ENCODE measurements at places on chromosomes 12 and 14. TPM values are rescaled to one million over a fixed set of nuclear protein-coding genes. Genes with fewer than 3 reads are reported as not detected.

- no peak for DNase-seq
Observed at GRCh38 chr12:91052026-91052425, 5.8 kb downstream of the KERA start.

GRCh38 chr12:113891167-113891692 is 74.9 kb downstream of the RBM19 start:
- DNase-seq: no peak

DNA sequence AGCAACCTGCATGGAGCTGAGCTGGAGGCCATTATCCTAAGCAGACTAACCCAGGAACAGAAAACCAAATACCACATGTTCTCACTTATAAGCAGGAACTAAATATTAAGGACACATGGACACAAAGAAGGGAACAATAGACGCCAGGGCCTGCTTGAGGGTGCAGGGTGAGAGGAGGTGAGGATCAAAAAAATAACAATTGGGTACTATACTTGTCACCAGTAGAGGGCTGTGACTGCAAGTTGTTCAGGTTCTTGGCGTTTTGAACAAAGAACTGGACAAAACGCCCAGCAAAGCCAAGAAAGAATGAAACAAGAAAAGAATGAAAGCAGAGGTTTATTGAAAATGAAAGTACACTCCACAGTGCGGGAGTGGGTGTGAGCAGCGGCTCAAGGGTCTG is 208.5 kb upstream of the NEDD1 start:
- no peak for DNase-seq

GRCh38 chr12:88026196-88026595 is 3.0 kb downstream of the C12orf50 start:
- DNase-seq: no peak

- no peak for DNase-seq
Observed at GRCh38 chr12:63028951-63029350, 94.0 kb upstream of the PPM1H start.

GRCh38 chr14:77892890-77893484 is 93.1 kb downstream of the ADCK1 start:
- no peak for DNase-seq

The FOXN4 gene
- total RNA-seq: not detected

DNA sequence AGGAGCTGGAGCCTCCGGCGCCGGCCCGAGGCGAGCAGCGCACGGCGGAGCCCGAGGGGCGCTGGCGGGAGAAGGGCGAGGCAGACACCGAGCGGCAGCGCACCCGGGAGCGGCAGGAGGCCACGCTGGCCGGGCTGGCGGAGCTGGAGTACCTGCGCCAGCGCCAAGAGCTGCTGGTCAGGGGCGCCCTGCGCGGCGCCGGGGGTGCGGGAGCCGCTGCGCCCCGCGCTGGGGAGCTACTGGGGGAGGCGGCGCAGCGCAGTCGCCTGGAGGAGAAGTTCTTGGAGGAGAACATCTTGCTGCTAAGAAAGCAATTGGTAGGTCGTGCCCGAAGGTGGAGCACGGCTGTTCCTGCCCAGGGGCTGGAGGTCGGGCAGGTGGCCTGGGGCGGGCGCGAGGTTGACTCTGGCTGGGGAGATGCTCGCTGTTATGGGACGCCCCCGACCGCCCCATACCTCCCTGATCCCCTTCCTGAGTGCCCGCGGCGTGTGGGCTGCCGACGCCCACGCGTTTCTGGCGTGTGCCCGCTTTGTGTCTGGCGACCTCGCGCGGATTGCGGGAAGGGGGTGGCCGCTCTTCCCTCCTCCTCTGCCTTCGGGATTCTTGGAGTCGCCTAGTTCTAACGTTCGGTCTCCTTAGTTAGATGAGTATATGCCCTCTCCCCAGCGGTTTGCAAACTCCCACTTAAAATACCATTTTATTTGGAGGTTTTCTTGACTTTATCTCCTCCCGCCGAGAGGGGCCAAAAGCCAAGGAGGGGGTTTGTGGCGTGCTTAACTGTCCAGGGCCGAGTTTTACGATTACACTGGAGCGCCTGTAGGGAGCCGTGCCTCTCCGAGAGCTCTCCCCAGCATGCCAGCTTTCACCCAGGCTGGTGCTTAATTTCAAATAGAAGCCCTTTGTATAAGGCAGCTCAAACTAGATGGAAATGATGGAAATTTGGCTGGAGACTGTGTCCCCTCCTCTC is 752 bp downstream of the DACT1 start:
- DNase-seq: no peak

DNA sequence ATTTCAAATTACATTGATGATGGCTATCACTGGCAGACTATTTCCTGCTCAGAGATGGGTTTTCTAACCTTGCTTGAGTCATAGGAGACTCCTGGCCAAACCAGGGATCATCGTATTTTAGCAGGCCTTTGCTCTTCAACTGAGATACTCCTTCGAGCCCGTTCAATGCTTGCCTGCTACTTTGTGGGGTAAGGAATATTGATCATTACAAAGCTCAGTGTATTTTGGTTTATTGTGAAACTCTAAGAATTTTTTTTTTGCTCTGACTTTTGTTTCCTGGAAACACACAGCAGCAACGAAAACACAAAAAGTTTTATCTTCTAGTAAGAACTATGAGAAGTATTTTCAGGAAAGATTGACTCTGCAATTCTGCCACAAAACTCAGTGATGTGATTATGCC is 4.1 kb downstream of the GPRC5D start:
- no peak for DNase-seq

DNA sequence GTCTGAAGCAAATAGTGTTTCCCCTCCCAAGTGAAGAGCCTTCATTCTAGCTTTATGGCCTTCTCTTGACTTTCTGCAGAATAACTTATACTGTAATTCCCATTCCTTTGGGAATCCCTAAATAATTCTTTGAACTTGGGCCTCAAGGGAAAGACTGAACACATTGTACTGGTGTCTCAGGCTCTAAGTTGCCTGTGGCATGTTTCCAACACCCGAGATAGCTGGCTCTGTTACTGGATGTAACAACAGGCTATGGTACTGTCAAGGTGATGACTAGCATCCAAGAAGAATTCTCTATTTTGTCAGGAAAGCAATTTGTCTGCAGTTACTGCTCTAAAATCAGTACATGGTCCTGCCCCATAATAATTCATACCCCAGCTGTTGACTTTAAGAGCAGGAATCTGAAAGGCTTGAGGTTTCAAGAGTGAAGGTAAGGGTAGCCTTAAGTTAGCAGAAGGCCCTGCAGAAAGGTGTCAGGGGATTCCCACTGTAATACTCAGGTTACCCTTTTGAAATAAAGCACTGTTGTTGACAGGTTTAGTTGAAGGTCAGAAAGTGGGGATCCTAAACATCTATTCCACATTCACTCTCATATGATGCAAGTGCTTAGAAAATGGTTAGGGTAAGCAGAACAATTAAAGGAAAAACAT is 5.2 kb downstream of the GPX2 start:
- no peak for DNase-seq

DNA sequence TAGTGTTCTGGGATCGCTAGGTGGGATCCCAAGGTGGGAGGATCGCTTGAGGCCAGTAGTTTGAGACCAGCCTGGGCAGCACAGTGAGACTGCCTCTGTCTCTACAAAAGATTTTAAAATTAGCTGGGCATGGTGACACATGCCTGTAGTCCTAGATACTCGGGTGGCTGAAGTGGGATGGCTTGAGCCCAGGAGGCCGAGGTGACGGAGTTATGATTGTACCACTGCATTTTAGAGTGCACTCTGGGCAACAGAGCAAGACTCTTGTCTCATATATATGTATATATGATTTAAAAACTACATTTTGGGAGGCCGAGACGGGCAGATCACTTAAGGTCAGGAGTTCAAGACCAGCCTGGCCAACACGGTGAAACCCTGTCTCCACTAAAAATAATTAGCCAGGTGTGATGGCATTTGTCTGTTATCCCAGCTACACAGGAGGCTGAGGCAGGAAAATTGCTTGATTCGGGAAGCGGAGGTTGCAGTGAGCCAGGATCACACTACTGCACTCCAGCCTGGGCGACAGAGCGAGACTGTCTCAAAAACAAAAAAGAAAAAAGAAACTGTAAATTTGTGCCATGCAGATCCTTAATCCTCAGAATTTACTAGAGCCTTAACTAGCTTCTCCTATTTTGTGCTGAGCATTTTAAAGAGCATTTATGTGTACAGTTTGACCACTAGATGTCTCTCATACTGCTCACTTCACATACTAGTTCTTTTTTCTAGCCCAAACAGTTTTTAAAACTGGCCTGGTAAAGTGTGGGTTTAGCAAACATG is 114.8 kb downstream of the MON2 start:
- DNase-seq: no peak

- no peak for DNase-seq
Observed at GRCh38 chr12:21330682-21331253, 3.9 kb downstream of the SLCO1A2 start.

- DNase-seq: no peak
Observed at GRCh38 chr14:105074601-105075053, 9.4 kb upstream of the GPR132 start.

DNA sequence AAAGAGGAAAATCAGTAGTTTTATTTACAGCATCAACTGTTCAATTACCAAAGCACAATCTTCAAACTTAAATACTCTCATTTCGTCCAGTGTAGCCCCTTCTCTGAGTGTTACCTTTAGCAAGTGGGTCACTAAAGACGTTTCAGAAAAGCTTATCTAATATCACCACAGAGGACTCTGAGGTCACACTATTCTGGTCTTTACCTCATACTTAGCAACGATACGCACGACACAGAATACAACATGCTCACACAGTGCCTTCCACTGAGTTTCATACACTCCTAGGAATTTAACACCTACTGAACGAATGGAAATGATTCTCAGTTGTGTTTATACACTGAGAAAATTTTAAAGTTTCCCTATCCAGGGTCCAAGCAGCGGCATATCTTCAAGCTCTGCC is 2.0 kb downstream of the SYT10 start:
- no peak for DNase-seq

The NYNRIN gene
- 8.2 TPM for total RNA-seq

- no peak for DNase-seq
Observed at GRCh38 chr12:68673788-68674187, 13.0 kb upstream of the NUP107 start.

GRCh38 chr12:47207829-47208248 is 128.1 kb upstream of the AMIGO2 start:
- no peak for DNase-seq

GRCh38 chr14:29627137-29627536 is 300.5 kb downstream of the PRKD1 start:
- DNase-seq: no peak

The PPP2R5E gene
- total RNA-seq: 23.0 TPM

DNA sequence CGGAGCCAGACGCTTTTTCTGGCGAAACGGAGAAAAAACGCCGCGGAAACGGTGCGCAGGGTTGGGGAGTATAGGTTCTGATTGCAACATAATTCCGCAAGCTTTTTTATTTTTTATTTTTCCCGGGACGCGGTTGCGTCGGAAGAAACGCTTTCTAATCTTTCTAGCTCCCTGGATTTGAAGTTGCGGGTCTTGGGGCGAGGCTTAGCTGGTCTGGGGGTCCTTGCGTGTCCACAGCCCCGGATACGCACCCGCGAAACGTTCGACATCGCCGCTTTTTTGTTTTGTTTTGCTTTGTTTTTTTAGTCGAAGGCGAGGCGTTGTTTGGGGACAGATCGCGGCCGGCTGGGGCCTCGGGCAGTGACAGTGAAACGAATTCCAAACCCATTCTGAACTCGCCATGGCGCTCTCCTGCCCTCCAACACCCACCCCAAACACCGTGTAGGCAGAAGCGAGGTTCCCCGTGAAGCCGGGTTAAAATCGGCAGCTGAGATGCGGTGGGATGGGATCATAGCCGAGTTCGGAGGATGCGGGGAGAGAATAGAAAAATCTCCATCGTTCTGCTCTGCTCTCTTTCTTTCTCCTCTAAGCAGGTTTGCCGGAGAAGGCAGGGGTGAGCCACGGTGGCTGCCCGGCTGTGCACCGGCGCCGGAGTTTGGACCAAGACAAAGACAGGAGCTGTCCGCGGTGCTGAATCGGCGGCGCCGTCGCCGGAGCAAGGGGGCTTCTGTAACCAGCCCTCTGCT is 8.1 kb upstream of the LHX5 start:
- no peak for DNase-seq

DNA sequence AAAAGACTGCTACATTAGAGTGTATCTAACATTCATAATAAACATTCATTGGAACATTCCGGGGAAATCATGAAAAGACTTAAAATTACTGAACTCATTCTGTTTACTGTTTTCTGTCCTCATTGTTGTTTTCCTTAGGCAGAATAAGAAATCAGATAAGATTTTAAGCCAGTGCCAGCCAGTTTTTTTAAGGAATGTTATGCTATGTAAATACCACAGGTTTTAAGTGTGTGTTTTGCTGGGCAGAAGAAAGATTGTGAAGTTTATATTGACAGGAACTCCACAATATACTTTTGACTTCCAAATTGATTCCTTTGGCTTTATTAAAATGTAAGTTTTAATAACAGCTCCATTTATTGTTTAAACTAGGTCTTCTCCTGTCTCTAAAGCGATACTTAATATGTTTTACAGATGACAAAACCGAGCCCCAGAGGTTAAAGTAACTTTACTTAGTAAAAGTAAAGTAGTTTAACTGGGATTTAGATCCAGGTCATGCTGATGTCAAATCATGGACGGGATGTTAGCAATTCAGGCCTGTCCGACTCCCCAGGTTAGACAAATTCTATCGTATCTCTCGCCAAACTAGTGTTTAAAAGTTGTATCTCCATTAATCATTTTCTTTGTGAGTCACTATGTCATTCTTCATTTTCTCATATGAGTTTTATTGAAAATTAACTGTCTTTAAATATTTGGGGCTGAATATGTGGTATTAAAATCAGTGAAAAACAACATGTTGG is 1.7 kb downstream of the LARP4 start:
- DNase-seq: no peak

The ITGA5 gene
- total RNA-seq: 135 TPM

The RILPL1 gene
- 15.1 TPM for total RNA-seq

DNA sequence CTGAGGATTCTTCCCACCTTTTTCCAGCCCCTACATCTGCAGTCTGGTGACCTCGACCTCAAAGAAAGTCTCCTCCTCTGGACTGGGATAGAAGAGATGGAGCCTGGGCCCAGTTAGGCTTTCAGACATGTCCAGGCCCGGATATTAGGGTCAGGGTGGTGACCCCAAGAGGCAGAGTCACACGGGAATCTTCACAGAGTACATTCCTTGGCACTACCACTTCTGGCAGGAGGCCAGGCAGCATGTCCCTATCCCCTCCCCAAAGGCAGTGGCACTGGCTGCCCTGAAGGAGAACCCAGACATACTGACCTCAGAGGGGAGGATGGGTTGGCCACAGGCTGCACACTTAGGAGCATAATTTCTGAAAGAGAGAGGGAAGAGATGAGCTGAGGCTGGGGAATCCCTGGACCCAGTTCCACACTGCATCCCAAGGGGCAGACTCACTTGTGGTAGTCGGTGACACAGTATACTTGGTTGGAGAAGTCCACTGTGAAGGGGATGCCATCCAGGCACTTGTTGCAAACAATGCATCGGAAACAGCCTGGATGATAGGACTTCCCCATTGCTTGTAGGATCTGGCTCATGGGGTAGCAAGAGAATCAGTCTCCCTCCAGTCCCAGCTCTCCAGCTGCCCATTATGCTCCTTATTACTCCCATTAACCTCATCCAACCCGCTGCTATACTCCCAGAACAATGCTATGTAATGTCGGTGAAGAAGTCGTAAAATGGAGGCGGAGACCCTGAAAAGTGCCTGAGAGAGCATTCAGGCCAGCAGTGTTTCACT is 7.6 kb downstream of the AJUBA start:
- no peak for DNase-seq

GRCh38 chr14:75232597-75232996 is 46.0 kb upstream of the FOS start:
- DNase-seq: no peak

GRCh38 chr14:96098309-96098998 is 59.3 kb downstream of the C14orf132 start:
- no peak for DNase-seq

- DNase-seq: no peak
Observed at GRCh38 chr14:52640137-52640536, 55.2 kb downstream of the ERO1A start.

The ZFP36L1 gene
- total RNA-seq: 198 TPM

All from breast epithelium (tissue), 4 donors.